ENCODE measurements at places on chromosomes 5 and 9.

GRCh38 chr9:137156567-137157375 lies 13.1 kb downstream of the LRRC26 start:
- no peak for DNase-seq

- peak; percentile 9 for DNase-seq
Observed at GRCh38 chr5:9239071-9239470, 306.8 kb downstream of the SEMA5A start.

- no peak for DNase-seq
Observed at GRCh38 chr5:131460867-131461572, 174.0 kb downstream of the RAPGEF6 start.

DNA sequence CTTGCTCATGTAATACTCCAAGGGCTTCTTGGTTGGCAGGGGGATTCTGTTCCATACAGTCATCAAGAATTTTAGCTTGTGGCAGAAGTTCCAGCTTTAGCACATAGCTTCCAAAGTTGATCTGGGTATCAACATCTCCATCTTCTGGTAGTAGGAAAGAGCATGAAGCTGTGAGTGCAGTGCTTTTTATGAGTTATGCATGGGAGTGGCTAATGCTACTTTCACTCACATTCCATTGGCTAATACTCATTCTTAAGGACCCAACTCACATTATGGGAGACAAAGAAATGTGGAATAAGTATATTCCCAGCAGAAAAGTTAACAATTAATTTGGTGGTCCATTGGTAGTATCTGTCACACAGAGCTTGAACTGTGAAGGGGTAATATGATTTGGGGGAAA lies 194.2 kb upstream of the CHD1 start:
- DNase-seq = no peak

DNA sequence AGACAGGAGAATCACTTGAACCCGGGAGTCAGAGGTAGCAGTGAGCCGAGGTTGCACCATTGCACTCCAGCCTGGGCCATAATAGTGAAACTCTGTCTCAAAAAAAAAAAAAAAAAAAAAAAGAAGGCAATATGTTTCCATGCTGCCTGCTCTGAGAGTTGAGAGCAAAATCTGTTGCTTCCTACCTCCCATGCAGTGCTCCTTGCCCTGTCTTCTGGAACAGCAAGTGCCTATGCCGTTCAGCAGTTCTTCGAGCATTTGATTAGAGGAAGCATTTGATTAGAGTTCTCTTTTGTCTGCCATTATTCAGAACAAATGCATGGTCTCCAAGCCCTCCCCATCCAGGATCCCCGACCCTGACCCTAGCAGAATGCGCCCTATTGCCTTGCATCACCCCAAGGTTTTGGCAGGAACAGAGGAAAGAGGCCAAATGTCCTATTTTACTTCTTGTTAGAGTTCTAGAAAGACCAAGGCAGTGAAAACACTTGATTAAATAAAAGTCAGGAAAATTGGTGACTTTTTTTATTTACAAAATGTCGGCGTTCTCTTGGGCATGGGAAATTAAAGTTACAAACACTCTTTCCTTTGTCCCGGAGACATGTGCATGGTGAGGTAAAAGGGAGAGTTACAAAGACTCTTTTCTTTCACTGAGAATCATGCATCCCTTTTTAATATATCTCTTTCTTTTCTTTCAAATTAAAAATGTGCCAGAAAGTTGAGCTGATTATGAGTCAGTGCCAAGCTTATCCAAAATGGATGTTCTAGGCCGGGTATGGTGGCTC lies 27.8 kb upstream of the FSD1L start:
- DNase-seq = no peak

DNA sequence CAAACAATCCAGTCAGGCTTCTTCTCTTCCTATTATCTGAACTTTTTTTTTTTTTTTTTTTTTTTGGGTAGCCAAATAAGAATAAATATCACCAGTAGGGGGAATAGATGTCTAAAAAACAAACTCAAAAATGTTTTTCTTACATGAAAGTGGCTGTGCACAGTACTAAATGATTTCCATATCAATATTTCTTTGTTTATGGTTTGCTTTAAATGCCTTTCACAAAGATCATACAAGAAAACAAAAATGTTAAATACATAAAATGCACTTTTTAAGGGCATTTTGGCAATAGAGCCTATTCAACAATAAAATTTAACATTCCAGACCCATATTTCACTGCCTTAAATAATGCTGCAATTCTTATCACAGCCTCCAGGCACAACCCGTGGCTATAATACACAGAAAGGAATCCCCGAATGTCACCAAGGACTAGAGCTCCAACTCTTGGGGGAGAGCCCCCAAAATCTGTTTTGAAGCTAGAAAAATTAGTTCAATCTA lies 91.1 kb upstream of the TBCA start:
- peak; percentile 49 for DNase-seq

- DNase-seq = no peak
Observed at GRCh38 chr5:10578869-10579268, 15.0 kb downstream of the ANKRD33B start.

GRCh38 chr5:36839489-36840476 lies 36.8 kb upstream of the NIPBL start:
- DNase-seq = no peak

GRCh38 chr9:69065660-69066059 lies 30.1 kb downstream of the FXN start:
- DNase-seq = no peak

GRCh38 chr5:3729631-3730030 lies 134.0 kb downstream of the IRX1 start:
- DNase-seq = no peak

GRCh38 chr5:61809651-61810050 lies 477.6 kb downstream of the ZSWIM6 start:
- DNase-seq = no peak

- no peak for DNase-seq
Observed at GRCh38 chr9:80899208-80899607, 790.1 kb downstream of the TLE1 start.

DNA sequence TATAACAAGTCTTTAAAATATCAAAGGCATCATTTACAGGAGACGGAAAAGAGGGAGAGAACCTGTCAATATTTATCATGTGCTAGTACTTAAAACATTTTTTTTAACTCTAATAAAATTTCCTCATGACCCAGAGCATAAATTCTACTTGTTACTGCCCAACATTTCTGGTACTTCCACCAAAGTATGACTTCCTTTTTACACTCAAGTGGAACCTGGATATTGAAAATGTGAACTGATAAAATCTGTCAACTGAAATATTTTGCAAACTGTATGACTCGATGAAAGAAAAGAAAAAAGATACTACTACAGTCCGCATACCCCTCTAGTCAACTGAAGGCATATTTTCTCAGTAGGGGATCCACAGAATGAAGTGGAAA lies 37.1 kb downstream of the FAM13B start:
- DNase-seq = no peak

DNA sequence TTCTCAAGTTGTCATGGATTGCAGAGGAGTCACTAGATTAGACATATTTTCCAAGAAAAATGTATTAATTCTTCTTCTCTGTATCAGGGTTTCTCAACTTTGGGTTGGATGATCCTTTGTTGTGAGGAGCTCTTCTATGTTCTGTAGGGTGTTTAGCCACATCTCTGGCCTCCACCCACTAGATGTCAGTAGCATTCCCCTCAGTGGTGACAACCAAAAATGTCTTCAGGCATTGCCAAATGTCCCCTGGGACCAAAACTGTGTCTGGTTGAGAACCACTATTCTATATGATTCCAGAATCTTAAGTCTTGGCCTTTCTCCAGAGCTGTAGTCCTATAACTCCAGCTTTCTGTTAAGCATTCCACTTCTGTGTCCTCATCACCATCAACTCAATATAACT lies 220.9 kb downstream of the KIAA0825 start:
- no peak for DNase-seq

DNA sequence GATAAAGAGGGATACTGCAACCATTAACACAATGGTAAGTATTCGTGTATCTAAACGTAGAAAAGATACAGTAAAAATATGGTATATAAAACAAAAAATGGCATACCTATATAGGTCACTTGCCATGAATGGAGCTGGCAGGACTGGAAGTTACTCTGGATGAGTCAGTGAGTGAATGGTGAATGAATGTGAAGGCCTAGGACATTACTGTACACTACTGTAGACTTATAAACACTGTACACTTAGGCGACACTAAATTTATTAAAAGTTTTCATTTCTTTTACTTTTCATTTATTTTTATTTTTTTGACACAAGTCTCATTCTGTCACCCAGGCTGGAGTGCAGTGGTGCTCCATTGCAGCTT lies 14.1 kb downstream of the TDRD7 start:
- DNase-seq = no peak

DNA sequence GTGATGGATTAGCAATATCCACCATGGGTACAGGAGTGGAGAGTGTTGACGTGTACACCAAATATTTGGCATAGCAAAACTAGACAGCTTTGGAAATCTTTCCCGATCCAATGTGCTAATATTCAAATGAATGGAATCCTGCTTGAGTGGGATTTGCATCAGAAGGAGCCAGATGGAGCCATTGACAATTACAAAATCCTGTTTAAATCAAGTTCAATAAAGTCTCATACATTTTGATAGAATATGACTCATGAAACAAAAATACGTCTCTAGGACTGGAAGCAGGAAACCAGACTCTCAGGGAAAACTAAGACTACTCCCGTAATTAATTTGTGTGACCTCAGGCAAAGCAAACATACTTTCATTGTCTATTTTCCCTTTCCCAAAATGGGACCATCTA lies 13.0 kb downstream of the TNC start:
- peak; percentile 86 for DNase-seq
